NT2/D1 (cell line): ENCODE measurements at places on chromosomes 11 and 22.

GRCh38 chr11:93525601-93526345 lies 17.4 kb downstream of the SMCO4 start:
- no peak for DNase-seq

DNA sequence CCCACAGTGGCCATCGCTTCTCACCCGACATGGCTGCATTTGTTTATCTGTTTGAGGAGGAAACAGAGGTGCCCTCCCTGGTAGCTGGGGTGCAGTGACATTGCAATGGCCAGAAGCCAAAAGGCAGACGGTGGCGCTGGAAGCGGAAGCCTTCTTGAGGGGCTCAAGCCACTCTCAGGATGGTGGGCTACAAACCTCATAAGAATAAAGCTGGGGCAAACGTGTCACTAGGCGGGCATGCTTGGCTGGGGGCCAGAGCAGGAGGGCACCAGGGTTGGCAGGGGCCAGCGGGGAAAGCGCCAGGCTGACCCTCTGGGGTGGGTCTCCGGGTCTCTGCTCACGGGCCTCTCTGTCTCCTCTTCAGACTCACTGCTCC lies 12.6 kb downstream of the TNNT3 start:
- DNase-seq, result no peak

DNA sequence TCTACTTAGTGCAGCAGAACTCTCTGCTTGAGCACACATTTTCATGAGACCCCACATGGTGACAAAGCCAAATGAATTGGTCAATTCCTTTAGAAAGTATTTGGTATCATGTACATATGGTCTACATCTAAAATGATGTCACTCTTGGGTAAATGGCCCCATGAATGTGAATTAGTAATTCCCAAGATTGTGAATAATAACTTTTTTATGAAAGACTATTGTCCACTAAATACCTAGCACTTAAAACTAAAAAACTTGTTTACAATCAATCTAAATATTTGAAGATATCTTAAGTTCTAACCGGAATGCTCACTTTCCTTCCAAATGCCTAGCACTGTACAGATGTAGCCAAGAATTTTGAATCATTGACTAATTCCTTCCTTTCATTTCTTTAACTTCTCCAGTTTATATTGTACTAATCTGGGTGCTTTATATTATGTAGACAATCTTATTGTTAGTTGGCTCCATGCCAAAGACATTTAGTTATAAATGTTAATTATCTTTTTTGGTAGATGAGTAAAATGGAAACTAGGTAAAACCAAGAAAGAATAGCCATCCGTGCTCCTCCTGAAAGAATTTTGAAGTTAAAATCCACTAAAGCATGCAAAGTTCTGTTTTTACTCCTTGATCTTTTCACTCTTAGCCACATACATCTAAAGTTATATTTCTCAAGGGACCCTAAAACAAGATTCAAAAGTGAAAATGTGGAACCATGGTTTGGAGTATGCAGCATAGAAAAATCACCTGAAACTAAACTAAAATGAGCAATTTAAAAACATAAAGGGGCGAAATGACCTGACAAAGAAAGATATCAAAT lies 145.0 kb upstream of the ARHGAP20 start:
- no peak for DNase-seq

GRCh38 chr11:36564376-36565030 lies 3.3 kb upstream of the RAG1 start:
- DNase-seq, result peak; percentile 44

GRCh38 chr22:25518000-25518663 lies 46.3 kb upstream of the GRK3 start:
- DNase-seq, result no peak

DNA sequence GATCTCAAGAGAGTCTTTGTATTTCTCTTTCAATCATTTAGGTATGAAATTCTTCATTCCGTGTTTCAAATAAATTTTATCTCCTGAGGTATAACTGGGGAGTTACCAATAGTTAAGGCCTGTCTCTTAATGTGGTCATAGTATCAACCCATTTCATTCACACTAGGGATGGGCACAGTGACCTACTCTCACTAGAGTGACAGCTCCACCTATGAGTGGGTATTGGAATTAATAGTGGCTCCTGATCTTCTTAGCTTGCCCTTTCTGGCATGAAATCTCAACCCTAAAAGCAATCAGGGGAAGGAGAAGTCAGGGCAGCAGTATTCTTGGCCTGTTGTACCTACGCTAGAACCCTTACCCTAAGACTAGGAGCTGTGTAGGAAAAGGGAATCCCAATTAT lies 507.7 kb downstream of the FAM181B start:
- DNase-seq, result no peak

- no peak for DNase-seq
Measured at GRCh38 chr22:26974034-26974433, 316.6 kb downstream of the MIAT start.

GRCh38 chr11:111741751-111742150 lies 24.4 kb downstream of the PPP2R1B start:
- no peak for DNase-seq

DNA sequence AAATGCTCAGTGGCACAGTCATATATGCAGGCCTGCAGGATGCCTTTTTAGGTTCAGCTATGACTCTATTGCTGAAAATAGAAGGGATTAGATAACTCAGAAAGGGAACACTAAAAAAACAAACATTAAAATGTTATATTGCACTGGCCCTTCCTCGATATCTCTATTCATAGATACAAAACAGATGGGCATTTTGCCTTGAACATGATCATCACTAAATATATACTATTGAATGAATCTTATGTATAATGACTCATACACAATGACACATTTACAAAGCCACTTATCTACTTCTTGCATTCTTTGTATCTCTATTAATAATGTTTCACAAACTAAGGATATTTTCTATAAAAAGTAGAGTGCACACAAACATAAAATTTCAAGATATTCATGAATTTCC lies 2352.8 kb upstream of the RAG2 start:
- no peak for DNase-seq

- no peak for DNase-seq
Measured at GRCh38 chr11:117039900-117040299, 58.3 kb downstream of the SIK3 start.

DNA sequence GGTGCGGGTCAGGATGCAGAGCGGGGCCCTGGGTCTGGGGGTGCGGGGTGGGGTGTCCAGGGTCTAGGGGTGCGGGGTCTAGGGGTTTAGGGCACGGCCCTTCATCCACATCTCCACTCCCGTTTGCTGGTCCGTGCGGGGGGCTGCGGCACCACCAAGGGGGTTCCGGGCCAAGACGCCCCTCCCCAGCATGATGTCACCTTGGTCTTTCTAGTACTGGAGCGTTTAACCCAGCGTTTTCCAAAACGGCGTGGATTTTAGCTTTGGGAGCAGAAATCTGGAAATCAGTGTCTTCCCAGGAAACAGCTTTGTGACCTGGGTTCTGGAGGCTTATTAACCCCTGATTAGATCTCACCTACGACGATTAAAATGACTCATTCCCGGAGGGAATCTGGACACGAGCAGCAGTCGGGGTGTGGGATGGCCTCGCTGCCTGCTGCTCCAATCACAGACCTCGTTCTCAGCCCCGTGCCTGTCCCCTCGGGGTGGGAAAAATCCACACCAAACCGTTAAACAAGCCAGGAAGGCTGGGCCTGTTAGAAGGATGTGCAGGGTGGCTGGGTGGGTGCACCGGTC lies 759 bp downstream of the AP2A2 start:
- DNase-seq, result no peak
